H7 (cell line): ENCODE measurements at places on chromosomes 7 and 10.

DNA sequence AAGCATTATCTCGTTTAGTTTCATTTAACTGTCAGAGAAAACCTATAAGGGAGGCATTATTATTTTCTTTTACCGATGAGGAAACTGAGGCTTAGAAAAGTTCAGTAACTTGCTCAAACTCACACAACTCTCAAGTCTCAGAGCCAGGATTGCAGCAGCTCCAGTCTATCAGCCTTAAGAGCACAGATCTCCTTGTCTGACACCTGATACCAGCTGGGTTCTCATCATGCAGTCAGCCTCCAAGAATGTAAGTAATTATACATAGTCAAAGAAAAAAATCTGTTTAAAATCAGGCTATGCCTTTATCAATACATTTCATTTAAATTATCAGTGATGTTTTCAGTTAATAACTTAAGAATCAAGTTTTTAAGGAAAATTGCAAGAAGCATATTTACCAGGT is 236.6 kb upstream of the TCF7L2 start:
- DNase-seq, result no peak

- DNase-seq, result no peak
Measured at GRCh38 chr7:102830197-102830596, 81.4 kb downstream of the FAM185A start.

DNA sequence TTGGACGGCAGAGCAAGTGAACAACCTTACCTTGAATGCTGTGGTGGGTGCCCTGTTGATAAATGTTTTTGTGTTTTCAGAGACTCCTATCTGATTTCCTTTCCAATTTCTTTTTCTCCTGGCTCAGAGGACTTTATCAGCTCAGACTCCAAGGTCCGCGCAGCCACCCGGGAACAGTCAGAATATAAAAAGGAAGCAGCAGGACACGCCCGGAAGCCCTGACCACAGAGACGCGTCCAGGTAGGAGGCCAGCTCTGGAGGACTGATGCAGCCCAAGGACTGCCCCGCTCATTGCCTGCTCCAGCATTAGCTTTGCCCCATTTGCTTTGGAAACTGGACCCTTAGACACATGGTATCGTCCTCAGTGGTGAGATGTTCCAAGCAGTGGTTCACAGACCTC is 61.3 kb downstream of the TACC2 start:
- no peak for DNase-seq

DNA sequence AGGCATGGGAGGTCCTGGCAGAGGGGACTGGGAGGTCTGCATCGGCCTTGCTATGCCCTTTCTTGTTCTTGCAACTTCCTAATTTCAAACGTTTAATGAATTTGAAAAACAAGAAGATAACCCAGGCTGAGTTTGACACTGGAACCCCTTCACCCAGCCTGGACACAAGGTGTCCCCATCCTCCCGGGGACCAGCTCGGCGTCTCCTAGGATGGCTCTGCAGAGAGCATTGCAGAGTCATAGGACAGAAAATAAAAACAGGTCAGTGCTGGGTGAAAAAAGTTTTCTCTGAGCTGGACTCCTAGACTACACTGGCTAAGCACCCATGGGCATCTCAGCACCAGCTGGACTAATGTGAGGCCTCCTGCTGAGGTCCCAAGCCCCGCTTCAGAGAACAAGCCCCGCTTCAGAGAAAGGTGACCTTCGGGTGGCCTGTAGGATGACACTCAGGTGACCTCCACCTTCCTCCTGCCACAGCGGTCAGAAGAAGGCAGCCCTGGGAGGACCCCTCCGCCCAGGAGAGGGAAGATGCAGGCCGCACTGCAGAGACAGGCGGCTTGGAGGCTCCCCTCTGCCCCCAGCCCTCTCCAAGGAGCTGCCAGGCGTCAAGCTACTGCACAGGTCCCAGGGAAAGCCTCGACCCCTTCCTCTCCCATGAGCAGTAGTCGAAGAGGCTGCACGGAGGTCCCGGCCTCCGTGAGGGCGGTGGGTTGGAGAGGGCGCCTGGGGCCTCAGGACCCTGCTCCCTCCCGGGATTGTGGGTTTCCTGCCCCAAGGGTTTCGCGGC is 9.3 kb upstream of the UNCX start:
- peak; percentile 79 for DNase-seq

DNA sequence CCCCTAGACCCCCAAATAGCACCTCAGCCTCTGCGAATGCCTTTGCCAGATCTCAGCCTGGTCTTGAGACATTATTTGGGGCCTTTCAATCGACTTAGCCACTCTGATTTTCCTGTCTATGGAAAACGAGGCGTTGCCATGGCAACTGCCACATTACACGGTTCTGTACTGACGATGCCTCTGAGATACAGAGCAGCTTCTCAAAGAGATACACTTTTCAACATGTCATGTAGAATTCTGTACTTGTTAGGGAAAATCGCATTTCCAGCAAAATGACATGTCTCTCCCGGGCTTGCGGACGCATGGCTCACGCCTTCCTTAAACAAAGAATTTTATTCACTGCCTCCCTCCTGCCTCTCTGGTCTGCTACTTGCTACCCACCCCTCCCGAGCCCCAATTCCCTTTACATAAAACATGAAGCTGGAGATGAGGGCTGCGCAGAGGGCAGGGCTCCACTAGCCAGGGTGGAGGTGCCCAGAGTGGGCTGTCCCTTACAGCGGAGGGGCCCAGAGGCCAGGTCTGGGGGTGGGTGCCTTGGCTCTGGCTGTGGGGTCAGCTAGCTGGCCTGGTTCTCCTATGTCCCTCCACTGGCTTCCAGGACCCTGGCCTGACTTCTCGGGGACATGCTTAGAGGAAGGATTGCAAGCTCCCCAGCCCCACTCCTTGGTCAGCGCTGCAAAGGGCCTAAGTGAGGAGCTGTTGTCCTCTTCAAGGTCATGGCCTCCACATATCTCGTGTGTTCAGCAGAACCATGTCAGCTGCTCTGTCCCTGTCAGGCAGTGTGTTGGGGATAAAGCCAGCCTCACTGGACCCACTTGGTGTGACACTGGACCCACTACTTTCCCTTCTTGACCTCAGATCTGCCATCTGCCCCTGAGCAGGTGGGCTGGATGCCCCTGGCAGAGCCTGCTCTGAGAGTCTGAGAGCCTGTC is 342.5 kb downstream of the RPS24 start:
- DNase-seq, result no peak

- no peak for DNase-seq
Measured at GRCh38 chr10:36236931-36237330, 594.8 kb upstream of the FZD8 start.

DNA sequence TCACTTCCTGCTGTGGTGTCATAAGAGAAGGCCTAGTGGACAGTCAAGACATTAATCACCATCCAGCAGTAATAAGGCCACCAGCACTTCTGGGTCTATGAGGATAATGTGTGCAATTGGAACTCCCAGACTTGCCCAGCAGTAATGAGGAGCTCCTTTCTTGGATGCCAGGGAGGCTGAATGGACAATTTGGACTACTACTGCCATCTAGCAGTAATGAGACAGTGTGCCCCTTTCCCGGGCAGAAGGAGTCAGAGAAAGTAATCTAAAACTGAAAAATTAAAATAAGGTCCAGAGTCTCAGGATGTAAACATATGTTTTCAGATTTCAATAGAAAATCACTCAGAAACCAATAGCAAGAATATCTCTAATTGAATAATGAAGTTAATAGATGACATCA is 400.4 kb downstream of the CDC14C start:
- no peak for DNase-seq

- DNase-seq, result no peak
Measured at GRCh38 chr10:13706604-13707003, 119.8 kb downstream of the PRPF18 start.

DNA sequence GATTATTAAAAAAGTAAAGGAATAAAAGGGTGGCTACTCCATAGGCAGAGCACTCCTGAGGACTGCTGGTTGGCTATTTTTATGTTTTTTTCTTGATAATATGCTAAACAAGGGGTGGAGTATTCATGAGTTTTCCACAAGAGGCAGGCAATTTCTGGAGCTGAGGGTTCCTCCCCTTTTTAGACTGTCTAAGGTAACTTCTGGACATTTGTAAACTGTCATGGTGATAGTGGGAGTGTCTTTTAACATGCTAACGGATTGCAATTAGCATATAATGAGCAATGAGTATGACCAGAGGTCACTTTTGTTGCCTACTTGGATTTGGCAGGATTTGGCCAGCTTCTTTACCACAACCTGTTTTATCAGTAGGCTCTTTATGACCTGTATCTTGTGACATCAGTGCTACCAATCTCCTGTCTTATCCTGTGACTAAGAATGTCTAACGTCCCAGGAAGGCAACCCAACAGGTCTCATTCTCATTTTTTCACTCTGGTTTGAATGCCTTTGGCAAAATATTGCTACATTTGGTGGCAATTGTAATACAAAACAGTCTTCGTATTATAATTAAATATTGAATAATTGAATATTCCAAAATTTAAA is 587.8 kb upstream of the POM121L12 start:
- no peak for DNase-seq

DNA sequence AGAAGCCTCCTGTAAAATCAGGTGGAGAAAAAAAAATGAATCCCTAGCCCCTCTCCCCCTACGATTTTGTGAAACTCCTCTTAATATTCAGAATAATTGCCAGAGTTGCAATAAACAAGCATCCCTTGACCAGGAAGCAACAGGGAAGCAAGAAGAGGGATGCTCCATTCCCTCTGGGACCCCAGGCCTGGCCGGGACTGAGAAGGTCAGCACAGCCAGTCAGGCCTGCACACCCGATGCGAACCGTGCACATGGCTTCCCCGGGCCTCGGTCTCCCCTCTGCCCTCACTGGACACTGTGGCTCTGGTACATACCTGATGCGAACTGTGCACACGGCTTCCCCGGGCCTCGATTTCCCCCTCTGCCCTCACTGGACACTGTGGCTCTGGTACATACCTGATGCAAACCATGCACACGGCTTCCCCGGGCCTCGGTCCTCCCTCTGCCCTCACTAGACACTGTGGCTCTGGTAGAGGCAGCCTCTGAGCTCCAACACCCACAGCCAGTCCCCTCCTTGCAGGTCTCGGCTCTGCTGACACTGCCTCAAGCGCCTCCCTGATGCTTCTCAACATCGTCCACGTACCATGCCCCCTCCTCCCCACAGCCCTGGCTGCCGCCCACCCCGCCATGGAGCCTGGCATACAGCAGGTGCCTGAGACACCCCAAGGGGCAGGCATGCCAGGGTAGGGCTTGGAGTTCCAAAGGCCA is 138.6 kb downstream of the DIP2C start:
- no peak for DNase-seq

- no peak for DNase-seq
Measured at GRCh38 chr7:131525820-131526219, 30.6 kb downstream of the PODXL start.

DNA sequence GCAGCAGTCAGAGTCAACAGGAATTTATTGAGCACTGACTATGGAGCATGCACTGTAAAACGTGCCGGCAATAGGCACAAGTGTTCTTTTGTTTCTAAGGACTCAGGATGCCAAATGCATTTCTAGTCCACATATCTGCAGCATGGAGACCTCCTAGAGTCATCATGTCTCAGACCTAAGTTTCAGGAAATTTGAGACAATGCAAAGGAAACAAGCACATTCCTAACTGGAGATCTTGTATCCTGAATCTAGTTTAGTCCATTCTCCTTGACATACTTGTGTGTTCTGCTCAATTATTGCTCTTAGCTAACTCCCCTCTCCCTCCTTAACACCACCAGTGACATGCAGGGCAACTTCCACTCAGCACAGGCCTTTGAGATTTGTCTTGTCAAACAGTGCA is 173.2 kb downstream of the ZNF438 start:
- DNase-seq, result no peak

GRCh38 chr7:41054960-41055661 is 647.8 kb downstream of the INHBA start:
- DNase-seq, result no peak

GRCh38 chr10:136465-136762 is 1.2 kb downstream of the ZMYND11 start:
- DNase-seq, result no peak

DNA sequence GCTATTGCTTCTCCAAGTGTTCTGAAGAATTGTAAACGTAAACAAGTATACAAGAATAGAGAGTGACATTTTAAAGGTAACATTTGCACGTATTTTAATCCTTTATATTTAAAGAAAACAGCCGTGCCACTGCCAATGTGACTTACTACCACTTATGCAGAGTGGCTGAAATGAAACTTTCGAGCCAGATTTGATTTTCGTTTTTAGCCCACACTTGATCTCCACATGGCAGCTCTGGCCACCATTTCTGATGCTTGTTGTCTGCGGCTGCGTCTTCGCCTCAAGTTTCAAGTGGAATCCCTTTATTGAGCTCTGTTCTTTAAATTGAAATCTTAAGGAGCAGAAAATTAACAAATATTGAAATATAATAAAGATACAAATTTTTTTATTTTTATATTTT is 70.0 kb downstream of the ELAPOR2 start:
- DNase-seq, result no peak

GRCh38 chr7:2431260-2431867 is 28.0 kb downstream of the CHST12 start:
- peak; percentile 89 for DNase-seq

DNA sequence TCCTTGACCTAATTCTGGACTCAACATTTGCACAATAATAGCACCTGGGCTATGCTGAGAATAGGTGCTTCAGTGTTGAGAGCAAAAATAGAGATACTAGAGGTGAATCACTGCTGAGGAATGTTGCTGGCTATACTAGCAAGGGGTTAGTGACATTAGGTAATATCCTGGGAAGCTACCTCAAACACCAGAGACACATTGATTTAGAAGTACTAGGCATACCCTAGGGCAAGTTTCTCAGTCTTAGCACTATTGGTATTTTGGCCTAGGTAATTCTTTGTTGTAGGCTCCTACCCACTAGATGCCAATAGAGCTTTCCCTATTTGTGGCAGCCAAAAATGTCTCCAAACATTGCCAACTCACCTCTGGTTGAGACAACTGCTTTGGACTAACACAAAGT is 484.0 kb upstream of the MBL2 start:
- peak; percentile 21 for DNase-seq

DNA sequence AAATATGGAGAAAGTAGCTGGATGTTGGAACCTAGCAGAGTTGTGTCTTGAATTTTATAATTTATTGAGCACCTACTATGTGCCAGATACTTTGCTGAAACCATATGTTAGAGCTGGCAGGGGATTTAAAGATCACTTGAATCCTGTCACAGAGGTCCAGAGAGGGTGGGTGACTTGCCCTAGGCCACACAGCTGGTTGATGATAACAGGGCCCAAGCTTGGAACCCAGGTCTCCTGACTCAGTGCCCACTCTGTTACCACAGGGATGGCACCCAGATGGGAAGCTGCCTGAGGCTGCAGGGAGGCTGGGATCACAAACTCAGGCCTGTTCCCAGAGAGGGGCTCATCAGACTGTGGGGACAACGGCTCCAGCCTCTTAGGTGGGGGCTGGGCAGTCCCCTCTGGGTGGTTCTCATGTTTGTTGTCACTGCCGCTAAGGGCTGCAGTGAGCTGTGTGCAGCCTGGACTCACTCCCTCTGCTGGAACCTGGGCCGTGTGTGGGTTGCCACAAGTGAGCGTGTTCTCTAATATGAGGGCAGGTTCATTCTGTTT is 18.6 kb downstream of the GOLGA7B start:
- DNase-seq, result no peak

GRCh38 chr10:13953371-13953770 is 366.6 kb downstream of the PRPF18 start:
- no peak for DNase-seq

GRCh38 chr10:68359189-68359588 is 26.5 kb upstream of the PBLD start:
- no peak for DNase-seq
